Activated CD4-positive, alpha-beta T cell treated with anti-CD3 and anti-CD28 coated beads, Interleukin-2, amount 10 ng/mL, durations not matched to agents 24 days and 14 days (primary cell): ENCODE measurements at places on chromosomes 1 and 21. TPM values are rescaled to one million over a fixed set of nuclear protein-coding genes. Genes with fewer than 3 reads are reported as not detected.

UBXN10 gene
- 1.2 and 1.3 TPM in 2 replicates for total RNA-seq

C4BPA gene
- total RNA-seq: not detected in 2 replicates

DNA sequence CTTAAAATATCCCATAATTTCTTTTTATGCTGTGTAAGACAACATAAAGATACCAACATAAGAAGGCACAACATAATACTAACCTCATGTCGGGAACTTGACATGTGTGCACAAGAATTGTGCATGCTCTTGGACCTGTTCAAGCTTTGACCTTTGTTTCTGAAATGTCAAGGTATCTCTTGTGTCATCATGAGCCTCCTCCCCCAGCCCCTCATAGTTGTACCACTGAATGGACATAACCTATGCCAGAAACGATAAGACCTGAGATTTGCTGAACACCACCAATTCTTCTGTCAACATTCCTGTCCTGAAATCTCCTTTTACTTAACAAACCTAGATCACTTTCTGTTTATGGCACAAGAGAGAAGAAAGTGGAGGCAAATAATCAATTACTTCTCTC, 29.4 kb upstream of the PROX1 start:
- DNase-seq: no peak

DNA sequence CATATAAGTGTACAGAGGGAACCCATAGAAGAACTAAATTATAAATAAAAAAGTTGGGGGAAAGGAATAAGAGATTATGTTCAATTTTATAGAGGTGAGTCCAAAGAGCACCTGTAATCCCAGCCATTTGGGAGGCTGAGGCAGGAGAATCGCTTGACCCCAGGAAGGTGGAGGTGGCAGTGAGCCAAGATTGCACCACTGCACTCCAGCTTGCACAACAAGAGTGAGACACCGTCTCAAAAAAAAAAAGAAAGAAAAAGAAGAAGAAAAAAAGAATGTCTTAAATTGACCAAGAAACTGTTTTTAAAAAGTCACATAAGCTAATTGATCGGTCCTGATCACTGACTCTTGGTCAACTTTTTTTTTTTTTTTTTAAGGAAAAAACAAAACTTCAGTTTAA, 19.1 kb upstream of the ATF3 start:
- DNase-seq: no peak
